Effector memory CD8-positive, alpha-beta T cell (primary cell): ENCODE measurements at places on chromosomes 4 and X.

- no peak overlapping the region for H3K27ac ChIP-seq
- H3K4me3 ChIP-seq = no peak overlapping the region
- H3K36me3 ChIP-seq = no peaks in the 10 kb centered on the region
- H3K27me3 ChIP-seq = peaks cover 17% of the 10 kb centered on the region
Observed at GRCh38 chrX:78199851-78200250, 60.4 kb upstream of the TAF9B start.

DNA sequence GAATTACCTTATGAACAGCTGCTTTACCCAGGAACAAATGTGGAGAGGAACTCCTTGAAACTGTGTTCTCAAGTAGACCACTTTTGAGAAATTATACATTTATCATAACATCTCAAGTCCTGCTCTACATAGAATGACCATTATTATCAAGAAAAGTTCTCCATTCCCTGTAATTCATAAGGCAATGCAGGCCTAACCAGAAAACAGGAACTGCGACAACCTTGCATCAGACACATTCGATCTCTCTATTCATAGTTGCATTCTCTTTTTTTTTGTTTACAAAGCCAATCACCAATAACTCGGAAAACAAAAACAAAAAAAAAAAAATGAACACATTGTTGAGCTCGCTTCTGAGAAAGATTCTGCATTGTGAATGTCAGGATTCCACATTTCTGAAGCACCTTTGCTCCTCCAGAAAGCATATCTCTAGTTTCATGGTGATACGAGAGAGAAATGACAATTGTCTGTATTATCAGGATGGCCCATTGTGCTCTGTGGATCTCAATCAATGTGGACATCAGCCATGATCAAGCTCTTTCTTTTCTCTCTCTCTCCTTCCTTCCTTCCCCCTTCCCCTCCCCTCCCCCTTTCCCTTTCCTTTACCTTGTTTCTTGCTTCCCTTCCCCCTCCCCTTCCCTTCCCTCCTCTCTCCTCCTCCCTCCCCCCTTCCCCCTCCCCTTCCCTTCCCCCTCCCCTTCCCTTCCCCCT is 32.4 kb upstream of the CD99 start:
- no peaks in the 10 kb centered on the region for H3K4me1 ChIP-seq
- H3K27me3 ChIP-seq = no peaks in the 10 kb centered on the region
- H3K36me3 ChIP-seq = peaks cover 3% of the 10 kb centered on the region
- DNase-seq = no peak
- no peak overlapping the region for H3K27ac ChIP-seq

DNA sequence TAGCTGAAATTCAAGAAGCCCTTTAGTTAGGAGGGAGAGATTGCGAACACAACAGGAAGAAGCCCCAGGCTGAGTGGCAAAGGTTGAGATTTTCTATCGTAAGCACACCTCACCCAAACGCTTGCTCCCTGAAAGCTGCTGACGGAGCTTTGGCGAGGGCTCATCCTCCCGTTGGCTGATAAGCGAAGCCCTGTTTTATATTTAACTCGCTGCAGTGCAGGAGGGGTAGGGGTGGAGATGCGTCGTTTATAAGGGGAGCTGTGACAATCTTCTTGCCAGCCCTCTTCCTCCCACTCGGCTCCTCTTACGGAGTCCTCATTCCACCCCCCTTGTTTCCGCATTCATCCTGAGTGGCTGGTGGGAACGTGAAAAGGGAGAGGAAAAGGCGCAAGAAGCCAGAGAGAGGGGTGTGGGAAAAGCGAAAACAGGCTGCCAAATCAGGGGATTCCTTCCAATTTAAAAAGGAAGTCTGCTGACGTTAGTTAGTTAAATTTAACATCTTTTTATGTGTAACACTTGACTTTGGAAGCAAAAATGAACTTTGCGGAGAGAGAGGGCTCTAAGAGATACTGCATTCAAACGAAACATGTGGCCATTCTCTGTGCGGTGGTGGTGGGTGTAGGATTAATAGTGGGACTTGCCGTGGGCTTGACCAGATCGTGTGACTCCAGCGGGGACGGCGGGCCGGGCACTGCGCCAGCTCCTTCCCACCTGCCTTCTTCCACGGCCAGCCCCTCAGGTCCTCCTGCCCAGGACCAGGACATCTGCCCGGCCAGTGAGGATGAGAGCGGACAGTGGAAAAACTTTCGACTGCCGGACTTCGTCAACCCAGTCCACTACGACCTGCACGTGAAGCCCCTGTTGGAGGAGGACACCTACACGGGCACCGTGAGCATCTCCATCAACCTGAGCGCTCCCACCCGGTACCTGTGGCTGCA is at the start of gene ENPEP:
Gene ENPEP, plus strand, starts transcription at position 275 of the 938 bp plus-strand sequence. Its CDS starts 260 bp downstream, at position 535.
- no peaks in the 10 kb centered on the region for H3K36me3 ChIP-seq
- no peaks in the 10 kb centered on the region for H3K4me1 ChIP-seq
- peaks cover 23% of the 10 kb centered on the region for H3K27me3 ChIP-seq
- DNase-seq = no peak
- H3K27ac ChIP-seq = no peak within 1 kb of the TSS

DNA sequence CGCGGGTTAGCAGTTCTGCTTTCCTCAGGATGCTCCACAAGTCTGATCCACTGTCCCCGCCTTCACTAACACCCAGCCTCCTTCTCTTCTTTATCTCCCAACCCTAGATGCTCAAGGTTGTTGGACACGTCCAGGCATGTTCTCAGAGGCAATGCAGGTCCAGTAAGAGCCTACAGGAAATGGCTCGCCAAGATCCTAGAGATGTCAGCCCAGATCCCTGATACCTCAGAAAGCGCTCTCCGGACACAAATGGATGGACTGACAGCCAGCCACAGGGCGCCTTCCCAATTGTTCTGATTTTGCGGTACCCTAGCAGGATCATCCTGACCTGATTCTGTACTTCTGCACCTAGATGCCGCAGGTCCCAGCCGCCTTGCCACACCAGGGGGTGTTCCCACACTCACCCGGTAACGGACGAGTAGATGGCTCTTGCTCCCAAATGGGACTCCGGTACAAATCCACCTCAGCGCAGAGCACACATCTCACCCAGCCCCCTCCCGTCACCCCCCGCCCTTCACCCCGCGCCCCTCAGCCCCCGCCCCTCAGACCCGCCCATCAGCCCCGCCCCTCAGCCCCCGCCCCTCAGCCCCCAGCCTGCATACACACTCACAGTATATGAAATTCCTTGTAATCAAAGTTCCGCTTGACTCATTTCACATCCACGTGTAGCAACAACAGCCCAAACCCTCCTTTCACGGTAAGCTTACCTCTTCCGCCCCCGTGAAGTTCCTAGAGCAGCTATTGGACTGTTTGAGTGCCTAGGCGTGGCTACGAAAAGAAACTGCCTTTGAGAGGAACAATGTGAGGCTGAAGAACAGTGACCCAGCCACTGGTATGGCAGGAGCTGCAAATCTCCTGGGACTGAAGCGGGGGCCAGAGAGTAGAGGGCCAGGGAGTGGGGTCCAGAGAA is at the start of gene EDA2R:
Gene EDA2R, minus strand, starts transcription at position 488 of the 910 bp plus-strand sequence. CDS start 23,058 bp downstream, outside the sequence.
- H3K36me3 ChIP-seq = no peaks in the 10 kb centered on the region
- no peak within 1 kb of the TSS for H3K4me3 ChIP-seq
- H3K4me1 ChIP-seq = no peaks in the 10 kb centered on the region
- no peak within 1 kb of the TSS for H3K27ac ChIP-seq
- no peak for DNase-seq

- peaks cover 38% of the 10 kb centered on the region for H3K27me3 ChIP-seq
- no peak overlapping the region for H3K4me3 ChIP-seq
- no peak for DNase-seq
- H3K27ac ChIP-seq = no peak overlapping the region
Observed at GRCh38 chr4:76809594-76810305, 88.2 kb downstream of the SOWAHB start.

DNA sequence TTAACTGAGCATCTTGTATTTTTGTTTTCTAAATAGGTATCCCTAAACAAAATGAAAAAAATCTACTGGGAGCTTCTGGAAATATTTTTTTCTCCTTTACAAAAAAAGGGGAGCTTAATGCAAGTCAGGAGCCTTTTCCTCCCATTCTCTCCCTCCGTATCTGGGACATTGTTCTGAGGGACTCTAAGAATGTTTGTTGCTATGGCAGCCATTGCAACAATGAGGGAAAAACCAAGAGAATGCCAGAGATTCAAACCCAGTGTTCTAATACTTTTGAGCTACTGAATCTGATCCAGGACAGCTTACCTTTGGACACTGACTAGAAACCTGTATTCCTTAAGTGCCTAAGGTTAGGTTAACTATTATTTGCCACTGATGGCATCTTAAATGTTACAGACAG is 485.7 kb upstream of the HS3ST1 start:
- H3K27me3 ChIP-seq = no peaks in the 10 kb centered on the region
- no peak overlapping the region for H3K4me3 ChIP-seq
- DNase-seq = no peak
- H3K27ac ChIP-seq = no peak overlapping the region

- H3K27ac ChIP-seq = peak overlapping the region; percentile 58
- H3K4me1 ChIP-seq = peaks cover 60% of the 10 kb centered on the region
- H3K4me3 ChIP-seq = no peak overlapping the region
- DNase-seq = no peak
- peaks cover 3% of the 10 kb centered on the region for H3K36me3 ChIP-seq
Observed at GRCh38 chr4:26344901-26345564, 24.2 kb downstream of the RBPJ start.

- H3K27me3 ChIP-seq = no peaks in the 10 kb centered on the region
- DNase-seq = no peak
- H3K27ac ChIP-seq = no peak overlapping the region
- peaks cover 12% of the 10 kb centered on the region for H3K4me1 ChIP-seq
Observed at GRCh38 chr4:100168521-100168920, 21.7 kb downstream of the DDIT4L start.

- H3K36me3 ChIP-seq = peaks cover 36% of the 10 kb centered on the region
- no peak for DNase-seq
- H3K27ac ChIP-seq = no peak overlapping the region
- no peak overlapping the region for H3K4me3 ChIP-seq
Observed at GRCh38 chr4:145939856-145940255, 1.2 kb upstream of the ZNF827 start.

DNA sequence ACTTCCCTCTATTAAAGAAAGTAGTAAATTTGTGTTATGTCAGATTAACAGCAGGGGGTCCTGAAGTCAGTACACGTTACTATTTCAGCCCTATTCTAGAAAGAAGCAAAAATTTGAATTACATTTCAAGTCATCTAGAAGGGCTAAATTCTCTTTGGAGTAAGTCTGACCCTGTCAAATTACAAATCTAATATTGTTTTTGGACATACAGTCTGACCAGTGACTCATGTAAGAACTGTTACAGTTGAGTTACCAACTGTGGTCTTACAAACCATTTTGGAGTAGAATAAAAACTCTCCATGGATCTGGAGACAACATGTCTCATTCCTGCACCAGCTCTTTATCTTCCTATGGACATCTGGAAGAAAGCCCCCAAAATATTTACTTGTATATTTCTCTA is 36.0 kb upstream of the GYPA start:
- H3K27me3 ChIP-seq = no peaks in the 10 kb centered on the region
- no peaks in the 10 kb centered on the region for H3K36me3 ChIP-seq
- no peak for DNase-seq
